ENCODE measurements at places on chromosomes 2 and 18. TPM values are rescaled to one million over a fixed set of nuclear protein-coding genes. Genes with fewer than 3 reads are reported as not detected.

HS1BP3 gene
- 42.7 TPM for total RNA-seq

ALPI gene
- total RNA-seq, result not detected

MAP3K20 gene
- total RNA-seq, result 57.9 TPM

DYSF gene
- 1.8 TPM for total RNA-seq

OSR1 gene
- total RNA-seq, result 95.0 TPM

KIAA2012 gene
- total RNA-seq, result not detected

ABCA12 gene
- total RNA-seq, result 0.12 TPM

MTA3 gene
- 32.5 TPM for total RNA-seq

NEU2 gene
- total RNA-seq, result not detected

TIA1 gene
- total RNA-seq, result 49.2 TPM

KLHL30 gene
- 3.6 TPM for total RNA-seq

PFN4 gene
- total RNA-seq, result 0.16 TPM

OSBPL1A gene
- 54.5 TPM for total RNA-seq

LRRC30 gene
- total RNA-seq, result not detected

ACTG2 gene
- 7.2 TPM for total RNA-seq

ASB1 gene
- 20.3 TPM for total RNA-seq

GALR1 gene
- not detected for total RNA-seq

RAD51AP2 gene
- total RNA-seq, result not detected

ZSWIM2 gene
- total RNA-seq, result 0.81 TPM

TFCP2L1 gene
- total RNA-seq, result 0.12 TPM

SLC30A3 gene
- not detected for total RNA-seq

NTSR2 gene
- not detected for total RNA-seq

GPR45 gene
- total RNA-seq, result not detected

CDH20 gene
- total RNA-seq, result 0.16 TPM

SLC14A1 gene
- total RNA-seq, result 3.9 TPM
